ENCODE measurements at places on chromosomes 11 and 22. TPM values are rescaled to one million over a fixed set of nuclear protein-coding genes. Genes with fewer than 3 reads are reported as not detected.

Gene STT3A
- 28.2 TPM for total RNA-seq

Gene OR56A1
- total RNA-seq = under 0.01 TPM

Gene PLXNB2
- total RNA-seq = 66.0 TPM

Gene CST6
- total RNA-seq = not detected

Gene UBASH3B
- total RNA-seq = 16.3 TPM

Gene TOM1
- 190 TPM for total RNA-seq

Gene CBLIF
- total RNA-seq = not detected

Data from mononuclear cell (primary cell).